Cortex of kidney (tissue), 1 donor: ENCODE measurements at places on chromosomes 2 and 18.

DNA sequence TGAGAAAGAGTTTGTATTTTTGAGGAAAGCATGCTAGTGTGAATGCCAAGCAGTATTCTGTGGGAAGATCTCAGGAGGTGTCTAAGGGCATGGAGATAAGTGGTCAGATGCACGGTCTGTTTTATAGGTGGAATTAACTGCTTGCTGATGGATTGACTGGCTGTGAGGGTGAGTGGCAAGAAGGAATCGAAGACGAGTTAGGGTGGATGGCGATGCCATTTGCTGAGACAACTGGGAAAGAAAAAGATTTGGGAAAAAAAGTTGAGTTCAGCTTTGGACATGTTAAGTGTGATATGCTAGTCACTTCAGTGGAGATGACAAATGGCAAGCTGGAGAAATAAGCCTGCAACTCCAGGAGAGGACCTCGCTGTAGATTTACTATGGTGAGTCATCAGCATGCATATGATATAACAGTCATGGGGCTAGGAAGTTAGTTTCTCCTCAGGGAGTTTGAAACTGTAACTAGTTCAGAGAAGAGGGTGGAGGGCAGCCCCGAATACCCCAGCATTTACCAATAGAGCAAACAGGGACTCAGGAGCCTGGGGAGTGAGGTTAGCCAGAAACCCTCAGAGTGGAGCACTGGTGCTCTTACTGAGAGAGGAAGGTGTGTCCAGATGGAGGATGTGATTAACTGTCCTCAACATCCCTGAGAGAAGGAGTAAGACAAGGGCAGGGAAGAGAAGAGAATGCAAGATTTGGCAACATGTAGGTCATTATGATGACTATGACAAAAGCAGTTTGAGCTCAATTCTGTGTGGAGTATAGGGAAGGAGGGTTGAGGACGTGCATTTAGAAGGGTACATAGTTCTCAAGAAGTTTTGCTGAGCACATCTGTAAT lies 2.0 kb upstream of the HK2 start:
- no peak for DNase-seq

GRCh38 chr2:10002109-10002508 lies 41.2 kb upstream of the KLF11 start:
- no peak for DNase-seq

- no peak for DNase-seq
These were observed 53.4 kb downstream of the CD28 start for GRCh38 chr2:203759690-203760365.

DNA sequence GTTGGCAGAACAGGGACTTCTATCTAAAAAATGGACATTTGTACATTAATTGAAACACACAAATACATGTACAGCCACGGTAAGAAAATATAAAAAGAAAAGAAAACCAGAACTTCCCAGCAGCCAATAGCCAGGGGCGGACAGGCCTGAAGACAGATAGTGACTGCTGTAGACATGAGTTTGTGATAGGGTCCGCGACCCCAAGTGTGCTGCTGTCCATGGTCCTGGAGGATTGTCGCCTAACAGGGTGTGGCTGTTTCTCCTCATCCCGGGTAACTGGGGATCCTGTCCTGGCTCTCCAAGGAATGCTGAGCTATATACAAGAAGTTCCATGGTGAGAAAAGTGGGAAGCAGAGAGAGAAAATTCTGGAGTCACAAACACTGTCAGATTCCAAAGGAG lies 266.5 kb upstream of the SALL3 start:
- DNase-seq: no peak

DNA sequence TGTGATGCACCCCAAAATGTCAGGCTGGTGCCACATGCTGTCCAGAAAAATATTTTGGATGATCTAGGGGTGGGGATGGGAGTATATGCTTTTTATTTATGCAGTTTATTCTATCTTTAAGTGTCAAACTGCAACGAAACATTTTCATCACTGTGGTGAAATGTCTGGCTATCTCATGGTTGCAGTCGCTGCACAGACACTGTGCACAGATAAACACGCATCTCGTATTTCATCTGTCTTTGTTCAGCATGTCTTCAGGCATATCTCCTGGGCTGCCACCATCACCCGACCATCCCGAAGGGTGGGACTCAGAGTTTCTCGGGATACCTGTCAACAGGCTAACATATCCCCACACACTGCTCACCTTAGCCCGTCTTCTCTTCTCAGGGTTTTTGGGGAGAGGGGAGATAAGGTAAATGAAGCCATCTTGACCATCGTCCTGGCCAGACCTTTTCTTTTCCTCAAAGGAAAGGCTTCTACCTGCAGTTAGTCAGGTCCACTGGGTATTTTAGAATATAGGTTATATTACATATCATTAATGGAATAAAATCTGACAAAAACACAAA lies 80.7 kb upstream of the NABP1 start:
- no peak for DNase-seq

DNA sequence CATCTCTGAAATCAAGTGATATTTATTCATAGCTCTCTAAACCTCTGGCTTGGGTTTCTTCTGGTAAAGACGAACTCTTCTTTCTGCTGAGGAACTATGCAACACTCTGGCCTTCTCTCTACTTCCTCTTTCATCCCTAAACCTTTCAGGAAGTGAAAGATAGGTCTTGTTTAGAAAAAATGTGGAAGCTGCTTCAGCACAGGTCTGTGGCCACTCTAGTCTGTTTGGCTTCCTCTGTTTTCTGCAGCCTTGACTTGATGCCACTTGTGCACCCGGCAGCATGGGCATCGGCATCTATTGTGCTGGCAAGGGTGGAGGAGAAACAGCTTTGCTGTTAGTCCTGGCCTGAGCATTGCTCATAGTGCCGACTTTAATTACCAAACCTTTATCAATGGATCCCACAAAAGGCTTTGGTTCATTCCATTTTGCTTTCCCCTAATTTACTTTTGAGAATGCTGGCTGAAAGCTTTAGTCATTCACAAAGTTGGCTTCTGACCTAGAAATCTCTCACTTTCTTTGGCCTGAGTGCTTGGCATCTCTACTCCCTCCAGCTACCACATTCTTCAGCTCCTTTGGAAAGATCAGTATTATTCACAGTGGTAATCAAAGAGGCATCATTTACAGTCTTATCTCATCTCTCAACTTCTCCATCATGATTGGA lies 32.0 kb upstream of the GPR39 start:
- DNase-seq: no peak

GRCh38 chr18:41504316-41504715 lies 450.7 kb upstream of the PIK3C3 start:
- no peak for DNase-seq

DNA sequence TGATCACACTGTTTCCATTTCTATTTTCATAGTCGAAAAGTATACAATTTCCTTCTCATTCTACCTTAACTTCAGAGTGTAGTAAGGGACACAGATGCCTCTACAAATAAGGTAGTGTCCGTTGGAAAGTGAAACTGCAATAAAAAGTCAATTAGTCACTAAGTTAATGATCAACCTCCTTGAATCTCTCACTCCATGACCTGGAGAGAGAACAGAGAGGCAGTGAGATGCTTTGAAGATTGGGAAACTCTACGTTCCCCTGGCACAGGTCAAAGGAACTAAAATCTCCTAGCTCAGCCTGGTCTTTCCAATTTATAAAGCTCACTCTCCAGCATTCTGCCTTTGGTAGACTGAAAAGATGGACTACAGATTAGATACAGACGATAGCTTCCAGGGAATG lies 153.8 kb upstream of the ACAA2 start:
- no peak for DNase-seq

- DNase-seq: no peak
These were observed 69.4 kb upstream of the ARHGAP28 start for GRCh38 chr18:6659963-6660725.

DNA sequence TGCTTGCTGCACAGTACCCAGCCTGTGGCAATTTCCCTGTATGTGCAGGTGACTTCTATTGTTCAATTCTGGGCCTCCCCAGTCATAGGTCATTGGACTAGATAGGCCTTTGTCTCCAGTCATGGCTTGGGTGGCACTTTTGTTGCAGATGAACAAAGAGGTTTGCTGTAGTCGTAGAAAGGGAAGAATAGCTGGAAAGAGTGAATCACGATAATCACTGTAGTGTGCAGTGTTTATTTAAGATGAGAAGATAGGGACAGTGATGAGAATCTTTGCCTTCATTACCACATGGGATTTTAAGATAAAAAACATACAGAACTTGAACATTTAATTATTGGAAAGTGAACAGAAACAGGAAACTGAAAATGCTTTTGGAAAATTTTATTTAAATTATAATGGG lies 156.1 kb upstream of the CYRIA start:
- no peak for DNase-seq

GRCh38 chr2:141994066-141994465 lies 136.8 kb downstream of the LRP1B start:
- DNase-seq: no peak

- DNase-seq: no peak
These were observed 284.7 kb downstream of the CMPK2 start for GRCh38 chr2:6580982-6581381.

DNA sequence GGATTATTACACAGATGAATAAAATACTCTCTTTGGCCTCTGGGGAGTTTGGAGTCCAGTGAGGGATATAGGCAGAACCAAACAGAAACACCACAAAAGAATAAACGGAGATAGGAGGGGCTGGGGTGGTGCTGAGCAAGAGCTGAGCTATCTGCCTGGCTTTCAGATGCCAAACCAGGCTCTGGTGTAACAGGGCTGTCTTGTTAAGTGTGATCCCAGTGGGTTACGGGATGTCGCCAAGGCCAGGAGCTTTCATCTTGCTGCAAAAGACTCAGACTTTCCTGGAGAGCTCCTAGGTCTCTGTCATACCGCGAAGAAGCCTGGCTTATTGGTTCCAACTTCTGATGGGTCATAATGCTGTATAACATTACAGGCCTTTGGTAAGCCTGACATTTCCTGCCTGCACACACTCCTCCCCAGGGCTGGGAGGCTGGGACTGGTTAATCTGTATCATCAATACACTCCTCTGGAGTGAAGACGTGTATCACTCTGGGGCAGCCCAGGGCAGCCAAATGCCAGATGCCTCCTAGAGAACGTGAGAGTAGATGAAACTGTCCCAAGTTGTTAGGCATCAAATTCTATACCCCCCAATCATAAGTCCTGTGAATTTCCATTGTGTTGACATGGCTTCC lies 60.5 kb downstream of the STPG4 start:
- no peak for DNase-seq

DNA sequence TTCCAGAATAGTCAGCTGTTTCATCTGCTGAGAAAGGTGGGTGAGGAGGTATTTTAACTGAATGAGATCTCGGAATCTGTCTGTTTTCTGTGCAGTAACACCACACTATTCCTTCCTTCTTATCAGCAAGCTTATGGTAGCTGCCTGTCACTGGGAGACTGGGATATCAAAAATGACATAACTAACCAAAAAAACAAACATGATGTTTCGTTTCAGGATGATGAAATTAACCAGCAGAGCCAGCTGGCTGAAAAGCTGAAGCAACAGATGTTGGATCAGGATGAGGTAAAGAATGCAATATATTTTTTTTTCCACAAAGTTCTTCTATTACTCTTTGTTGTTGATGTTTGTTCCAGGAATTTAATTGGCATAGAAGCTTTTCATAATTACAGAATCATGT lies 59.8 kb upstream of the LYPD6B start:
- no peak for DNase-seq

GRCh38 chr2:151237422-151238025 lies 24.1 kb downstream of the RBM43 start:
- DNase-seq: no peak

- DNase-seq: no peak
These were observed 90.3 kb downstream of the RPRM start for GRCh38 chr2:153388246-153388645.

GRCh38 chr18:59279193-59279592 lies 5.9 kb upstream of the RAX start:
- DNase-seq: no peak

GRCh38 chr2:175414882-175415487 lies 233.5 kb upstream of the ATP5MC3 start:
- no peak for DNase-seq

- no peak for DNase-seq
These were observed 240.6 kb downstream of the SOX11 start for GRCh38 chr2:5932556-5933469.

- no peak for DNase-seq
These were observed 294.3 kb upstream of the SETBP1 start for GRCh38 chr18:44386401-44386800.

DNA sequence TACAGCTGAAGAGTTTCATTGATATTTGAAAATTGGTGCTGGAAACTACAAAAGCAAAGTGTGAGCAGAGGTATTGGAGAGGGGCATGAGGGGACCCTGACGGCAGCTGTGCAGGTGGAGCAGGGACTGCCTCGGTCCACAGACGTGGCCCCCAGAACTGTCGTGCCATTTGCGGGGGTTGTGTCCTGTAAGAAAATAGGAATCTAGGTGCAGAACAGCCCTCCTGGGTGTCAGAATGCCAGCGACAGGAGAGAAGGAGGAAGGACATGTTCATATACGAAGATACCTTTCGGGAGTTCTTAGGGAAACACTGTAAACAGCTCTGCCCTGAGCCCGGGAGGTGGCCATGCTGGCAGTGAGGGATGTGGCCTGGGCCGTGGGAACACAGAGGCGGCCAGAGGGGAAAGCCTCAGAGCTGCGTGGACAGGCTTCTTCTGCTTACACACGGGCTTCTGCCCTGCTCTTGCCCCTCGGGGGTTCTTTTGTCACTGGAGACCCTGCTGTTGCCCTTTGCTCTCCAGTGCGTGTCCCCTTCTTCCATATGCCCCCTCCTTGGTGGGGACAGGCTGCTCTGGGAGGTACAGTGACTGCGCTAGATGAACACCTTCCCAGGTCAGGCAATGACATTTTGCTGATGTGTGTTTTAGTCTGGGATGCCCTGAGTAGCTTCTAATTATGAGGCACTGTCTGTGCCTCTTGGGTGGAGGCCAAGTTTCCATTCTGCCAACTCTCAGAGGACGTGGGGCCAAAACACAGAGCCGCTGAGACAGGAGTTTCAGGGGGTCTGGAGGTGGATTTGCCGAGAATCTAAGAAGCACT lies 81.9 kb upstream of the TXNDC2 start:
- DNase-seq: no peak

DNA sequence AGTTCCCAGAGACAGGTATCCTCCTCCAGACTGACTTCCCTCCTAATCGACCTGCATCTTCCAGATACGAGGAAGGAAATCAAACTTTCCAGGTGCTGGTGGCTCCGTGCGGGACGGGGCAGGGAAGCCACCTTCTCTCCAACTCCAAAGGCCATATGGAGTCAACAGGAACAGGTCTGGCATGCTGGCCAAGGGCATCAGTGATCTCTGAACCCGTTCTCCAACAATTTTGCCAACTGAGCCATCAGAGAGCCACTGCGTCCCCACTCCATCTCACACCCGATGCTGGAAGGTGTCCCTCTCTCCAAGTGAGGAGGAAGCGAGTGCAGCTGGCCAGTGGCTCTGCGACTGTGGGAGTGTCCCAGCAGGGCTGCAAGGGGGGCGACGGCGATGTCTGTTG lies 5.4 kb downstream of the EDAR start:
- no peak for DNase-seq

- no peak for DNase-seq
These were observed 103.0 kb upstream of the FBXO11 start for GRCh38 chr2:48009256-48009655.

DNA sequence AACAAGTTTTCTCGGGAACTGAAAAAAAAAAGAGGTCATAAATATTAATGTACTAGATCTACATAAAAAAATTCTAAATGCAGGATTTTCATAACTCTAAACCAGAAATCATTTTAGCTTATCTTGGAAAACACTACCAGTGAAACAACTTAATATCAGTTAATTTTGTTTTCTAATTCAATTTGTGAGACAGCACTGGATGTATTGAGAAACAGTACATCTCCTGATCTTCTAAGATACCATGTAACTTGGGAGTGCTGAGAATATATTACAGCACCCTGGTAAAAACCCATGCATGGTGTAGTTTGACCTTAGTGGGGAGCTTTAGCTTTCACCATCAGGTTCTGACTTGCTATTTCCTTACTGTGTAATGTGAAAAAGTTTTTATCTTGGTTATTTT lies 129.6 kb downstream of the NRXN1 start:
- DNase-seq: no peak

GRCh38 chr2:129482626-129483025 lies 496.8 kb upstream of the RAB6C start:
- no peak for DNase-seq
